LHCN-M2 (cell line): ENCODE measurements at places on chromosomes 4 and X.

- no peak for DNase-seq
Observed at GRCh38 chrX:6363188-6363587, 134.5 kb upstream of the NLGN4X start.

GRCh38 chrX:44225667-44226066 is 117.8 kb downstream of the EFHC2 start:
- DNase-seq: no peak

DNA sequence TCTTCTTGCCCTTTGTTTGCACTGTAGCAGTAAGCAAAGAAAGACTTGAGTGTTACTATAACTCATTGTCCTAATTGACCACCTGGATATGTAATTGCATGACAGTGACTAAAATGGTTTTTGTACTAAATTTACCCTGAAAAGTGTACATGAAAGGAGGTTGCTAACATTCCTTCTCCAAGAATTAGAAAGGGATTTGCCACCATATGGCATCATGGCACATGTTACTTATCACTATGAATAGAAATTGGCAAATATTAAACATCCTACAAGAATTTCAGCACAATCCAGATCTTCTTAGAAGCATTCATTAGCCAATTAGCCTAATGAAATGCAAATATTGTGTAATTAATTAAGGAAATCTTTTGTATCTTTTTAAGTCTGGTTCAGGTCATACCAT is 834.2 kb downstream of the STPG2 start:
- no peak for DNase-seq

- DNase-seq: no peak
Observed at GRCh38 chrX:23783589-23784469, 856 bp downstream of the SAT1 start.
